Mesenteric fat pad (tissue), 1 donor: ENCODE measurements at places on chromosomes 5 and 9. TPM values are rescaled to one million over a fixed set of nuclear protein-coding genes. Genes with fewer than 3 reads are reported as not detected.

PCDHB7 gene
- 1.6 TPM for total RNA-seq

JMY gene
- 8.5 TPM for total RNA-seq

C9 gene
- total RNA-seq: not detected

FGF10 gene
- total RNA-seq: 24.0 TPM

EXD3 gene
- total RNA-seq: 14.9 TPM

SLC28A3 gene
- total RNA-seq: 0.10 TPM

IFNA13 gene
- not detected for total RNA-seq

GMCL2 gene
- not detected for total RNA-seq

RGS7BP gene
- total RNA-seq: 0.93 TPM
